Stimulated activated naive CD8-positive, alpha-beta T cell treated with anti-CD3 and anti-CD28 coated beads, Interleukin-15, amount 100 ng/mL, for 72 hours (primary cell): ENCODE measurements at places on chromosomes 7 and 10.

DNA sequence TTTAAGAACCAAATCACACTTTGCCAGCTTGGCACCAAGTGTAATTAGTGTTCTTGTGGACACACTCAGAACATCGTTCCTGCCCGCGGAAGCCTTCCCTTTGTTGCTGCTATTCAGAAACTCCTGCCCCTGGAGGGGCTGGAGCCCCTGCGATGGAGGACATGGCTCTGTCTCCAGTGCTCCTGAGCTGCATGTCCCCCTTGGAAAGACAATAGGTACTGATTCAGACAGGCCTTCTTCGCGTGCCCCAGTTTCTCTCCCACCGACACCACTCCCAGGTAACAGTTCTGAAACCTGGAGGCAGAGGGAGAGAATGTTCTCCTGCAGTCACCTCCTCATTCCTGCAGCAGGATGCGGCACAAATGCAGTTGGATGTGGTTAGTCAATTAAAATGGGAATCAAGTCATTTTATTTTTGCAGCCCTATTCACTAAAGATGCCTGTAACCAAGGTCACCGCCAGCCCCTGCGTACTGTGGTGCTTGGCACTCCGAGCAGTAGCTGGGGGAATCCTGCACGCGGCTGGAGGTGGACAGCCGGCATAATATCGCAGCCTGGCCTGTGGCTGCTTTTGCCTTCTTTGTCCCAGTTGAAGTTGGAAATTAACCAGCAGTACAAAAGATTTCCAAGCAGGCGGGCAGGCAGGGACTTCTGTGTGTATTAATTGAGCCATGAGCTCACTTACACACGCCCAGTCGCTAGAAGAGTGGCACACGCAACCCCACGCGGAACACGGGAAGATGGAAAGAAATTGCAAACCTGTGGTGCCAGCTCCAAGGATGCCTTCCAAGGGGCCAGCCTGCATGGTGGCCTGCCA lies 205.7 kb downstream of the EBF3 start:
- DNase-seq, result no peak

GRCh38 chr10:13820119-13820963 lies 233.6 kb downstream of the PRPF18 start:
- DNase-seq, result no peak

DNA sequence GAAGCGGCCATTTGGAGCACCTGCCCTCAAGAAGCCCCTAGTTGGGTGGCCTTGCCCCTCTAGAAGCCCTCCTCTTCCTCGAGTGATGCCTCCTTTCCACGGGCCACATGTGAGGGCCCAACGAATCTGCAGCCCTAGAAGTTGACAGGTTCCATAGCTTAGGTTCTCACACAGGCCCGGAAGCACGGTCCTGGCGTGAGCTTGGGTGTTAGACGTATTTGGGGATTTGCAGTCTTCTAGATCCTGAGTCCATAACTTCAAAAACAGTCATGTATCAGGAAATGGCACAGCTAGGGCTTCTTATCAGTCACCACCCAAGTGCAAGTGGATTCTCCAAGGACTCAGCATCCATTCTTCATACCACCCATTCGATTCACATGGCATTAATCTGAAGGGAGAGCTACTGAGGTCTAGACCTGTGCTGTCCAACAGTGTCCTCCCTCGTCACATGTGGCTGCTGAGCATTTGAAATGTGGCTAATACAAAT lies 477 bp upstream of the FBXW4 start:
- no peak for DNase-seq

DNA sequence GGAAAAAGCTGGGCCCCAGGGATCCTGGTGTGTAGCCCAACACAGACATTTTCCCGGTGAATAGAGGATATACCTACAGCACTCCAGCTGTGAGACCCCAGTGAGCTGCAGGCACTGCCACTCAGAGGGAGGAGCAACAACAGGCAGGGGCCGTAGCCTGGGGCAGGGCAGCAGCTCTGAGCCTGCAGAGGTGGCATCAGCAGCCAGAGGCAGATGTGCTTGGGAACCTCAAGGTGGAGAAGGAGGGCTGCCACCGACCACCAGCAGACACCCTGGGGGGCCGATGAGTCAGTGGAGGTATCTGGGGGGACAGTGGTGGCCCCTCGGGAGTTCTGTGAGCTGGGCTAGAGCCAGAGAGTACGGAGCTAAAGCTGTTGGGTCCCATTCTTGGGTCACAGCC lies 110.2 kb upstream of the GDF10 start:
- DNase-seq, result no peak

DNA sequence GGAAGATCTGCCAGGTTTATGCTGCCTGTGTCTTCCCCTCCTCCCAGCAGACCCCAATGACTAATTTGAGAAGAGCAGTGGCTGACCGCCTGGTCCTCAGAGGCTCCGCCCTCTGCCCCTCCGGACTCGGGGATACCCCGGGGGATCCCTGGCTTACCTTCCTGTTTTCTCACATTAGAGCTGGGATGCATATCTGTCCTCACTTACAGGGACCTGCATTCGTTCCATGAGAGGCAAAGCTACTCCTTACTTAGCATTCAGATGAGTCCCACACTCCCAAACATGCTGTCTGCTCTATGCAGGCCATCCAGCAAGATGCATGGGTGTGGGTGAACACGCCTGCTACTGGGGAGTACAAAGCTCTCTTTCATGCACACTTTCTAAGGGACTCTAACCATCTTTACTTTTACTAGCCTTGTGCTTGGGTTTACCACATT lies 24.0 kb downstream of the VOPP1 start:
- DNase-seq, result no peak

- no peak for DNase-seq
These were observed at the start of gene ADIRF for GRCh38 chr10:86968271-86968993. Gene ADIRF (plus strand): TSS chr10:86968482. CDS start chr10:86968545, 63 bp downstream.

DNA sequence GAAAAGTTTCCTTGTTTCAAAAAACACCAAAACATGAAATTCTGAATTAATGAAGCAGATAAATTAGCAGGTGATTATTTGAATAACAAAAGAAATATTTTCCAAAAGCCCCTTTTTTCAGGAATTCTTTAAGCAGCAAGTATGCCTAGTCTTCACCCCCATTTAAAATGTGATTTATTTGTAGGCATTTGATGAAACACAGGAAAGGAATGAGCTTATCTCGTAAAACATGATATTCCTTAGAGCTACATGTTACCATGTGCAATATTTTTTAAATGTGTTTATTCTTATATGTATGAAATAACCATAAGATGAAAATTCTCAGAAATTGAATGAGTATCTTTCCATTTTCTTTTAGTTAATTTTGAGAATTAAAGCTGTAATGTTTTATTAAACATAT lies 106.1 kb downstream of the CHN2 start:
- DNase-seq, result no peak

DNA sequence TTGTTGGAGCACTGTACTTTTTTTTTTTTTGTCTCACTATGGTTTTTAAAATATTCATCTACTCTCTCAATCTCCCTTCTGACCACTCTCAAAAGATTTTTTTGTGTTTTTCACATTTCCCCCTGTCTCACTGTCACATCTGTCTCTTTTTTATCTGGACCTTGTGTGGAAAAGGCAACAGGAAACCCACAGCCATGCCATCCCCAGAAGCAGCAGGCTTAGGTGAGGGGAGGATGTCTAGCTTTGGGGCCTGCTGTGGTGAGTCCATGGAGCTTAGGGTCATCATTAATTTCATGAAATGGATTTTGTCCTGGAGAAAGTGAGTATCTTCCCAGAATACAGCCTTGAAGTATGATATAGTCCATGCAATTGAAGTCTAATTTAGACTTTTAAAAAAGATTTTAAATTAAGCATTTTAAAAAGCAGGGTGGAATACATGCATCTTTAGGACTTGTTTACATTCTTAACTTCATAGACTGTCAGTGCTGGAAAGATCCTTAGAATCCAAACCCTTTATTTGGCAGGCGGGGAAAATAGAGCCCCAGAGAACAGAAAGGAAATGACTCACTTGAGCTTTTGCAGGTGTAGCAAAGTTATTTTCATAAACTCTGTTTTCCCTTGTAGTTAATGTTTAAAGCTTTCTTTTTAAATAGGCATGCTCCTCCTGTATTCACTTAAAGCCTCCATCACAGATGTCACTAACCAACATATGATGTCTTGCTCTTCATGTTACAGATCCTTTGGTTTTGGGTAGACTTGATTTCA lies 25.1 kb downstream of the MINDY4 start:
- DNase-seq, result no peak

GRCh38 chr10:79230328-79230830 lies 116.9 kb upstream of the PPIF start:
- no peak for DNase-seq

DNA sequence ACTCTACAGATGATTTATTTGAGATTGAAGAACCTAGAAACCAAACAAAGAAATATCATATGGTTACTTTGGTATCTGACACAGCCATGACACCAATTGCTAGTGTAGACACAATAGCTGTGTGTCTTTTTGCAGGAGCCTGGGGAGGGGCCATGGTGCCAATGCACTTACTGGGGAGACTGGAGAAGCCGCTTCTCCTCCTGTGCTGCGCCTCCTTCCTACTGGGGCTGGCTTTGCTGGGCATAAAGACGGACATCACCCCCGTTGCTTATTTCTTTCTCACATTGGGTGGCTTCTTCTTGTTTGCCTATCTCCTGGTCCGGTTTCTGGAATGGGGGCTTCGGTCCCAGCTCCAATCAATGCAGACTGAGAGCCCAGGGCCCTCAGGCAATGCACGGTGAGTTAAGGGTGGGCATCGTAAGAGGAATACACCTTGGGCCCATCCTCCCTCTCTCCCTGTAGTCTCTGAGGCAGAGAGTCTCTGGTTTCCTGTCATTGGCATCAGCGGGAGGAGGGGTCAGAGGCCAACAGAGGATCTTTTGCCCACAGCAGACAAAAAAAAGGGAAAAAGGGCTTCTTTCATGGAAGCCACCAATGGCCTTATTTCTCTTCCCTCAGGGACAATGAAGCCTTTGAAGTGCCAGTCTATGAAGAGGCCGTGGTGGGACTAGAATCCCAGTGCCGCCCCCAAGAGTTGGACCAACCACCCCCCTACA lies 1.2 kb downstream of the TMEM139 start:
- no peak for DNase-seq

- DNase-seq, result no peak
These were observed 278.0 kb upstream of the KLF14 start for GRCh38 chr7:131011976-131012375.

- no peak for DNase-seq
These were observed 87.8 kb downstream of the TBXAS1 start for GRCh38 chr7:139916717-139917395.

DNA sequence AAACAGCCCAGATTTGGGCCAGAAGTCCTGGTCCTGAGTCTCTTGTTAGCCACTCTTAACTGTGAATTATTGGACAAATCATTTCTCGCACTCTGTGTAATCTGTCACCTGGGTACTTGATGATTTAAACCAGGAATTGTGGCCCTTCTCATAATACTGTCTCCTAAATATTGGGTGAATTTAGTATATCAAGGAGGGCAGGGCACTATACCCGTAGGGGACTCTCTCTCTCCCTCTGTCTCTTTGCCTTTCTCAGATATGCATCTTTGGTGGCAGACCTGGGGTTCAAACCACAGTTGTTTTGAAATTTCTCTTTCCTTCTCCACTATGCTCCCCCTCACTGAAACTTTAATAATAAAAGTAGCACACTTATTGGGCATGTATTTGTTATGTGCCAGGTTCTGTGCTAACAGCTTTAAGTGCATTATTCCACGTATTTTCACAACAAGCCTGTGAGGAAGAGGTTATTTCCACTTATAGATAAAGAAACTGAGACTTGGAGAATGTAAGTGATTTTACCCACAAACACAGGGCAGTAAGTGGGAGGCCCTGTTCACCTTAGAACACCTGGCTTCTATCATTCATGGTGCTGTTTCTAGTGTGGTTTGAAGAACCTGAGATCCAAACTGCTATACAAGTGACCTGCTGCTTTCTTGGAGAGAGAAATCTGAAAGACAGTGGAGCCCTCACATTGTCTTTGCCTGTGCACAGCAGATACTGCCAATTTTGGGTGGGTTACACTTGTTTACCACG lies 11.8 kb downstream of the FAS start:
- DNase-seq, result no peak

DNA sequence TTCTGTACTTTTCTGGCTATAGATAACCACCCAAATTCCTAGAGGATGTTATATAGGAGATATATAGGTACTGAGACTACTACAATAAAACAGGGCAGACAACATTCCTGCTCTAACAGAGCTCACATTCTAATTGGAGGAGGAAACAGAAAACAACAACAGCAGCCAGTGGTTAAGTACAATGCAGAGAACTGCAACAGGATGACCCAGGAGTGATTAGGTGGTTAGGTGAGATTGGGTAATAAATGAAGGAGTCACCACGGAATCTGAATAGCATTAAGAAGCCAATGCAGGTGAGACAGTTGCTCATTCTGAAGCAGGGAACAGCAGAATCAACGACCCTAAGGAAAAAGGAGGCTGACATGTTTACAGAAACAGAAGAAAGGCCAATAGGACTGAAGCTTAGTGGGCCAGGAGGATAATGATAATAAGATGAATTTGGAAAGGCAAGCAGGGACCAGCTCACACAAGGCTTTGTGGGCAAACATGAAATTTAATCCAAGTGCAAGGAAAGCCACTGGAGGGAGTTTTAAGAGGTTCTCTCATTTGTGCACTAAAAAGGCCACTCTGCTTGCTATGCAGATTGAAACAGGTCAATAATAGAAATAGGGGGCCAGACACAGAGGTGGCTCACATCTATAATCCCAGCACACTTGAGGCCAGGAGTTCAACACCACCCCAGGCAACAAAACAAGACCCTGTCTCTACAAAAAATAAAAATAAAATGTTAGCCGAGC lies 16.9 kb upstream of the REEP3 start:
- DNase-seq, result no peak

- no peak for DNase-seq
These were observed 17.2 kb downstream of the NUDCD3 start for GRCh38 chr7:44473295-44473694.

DNA sequence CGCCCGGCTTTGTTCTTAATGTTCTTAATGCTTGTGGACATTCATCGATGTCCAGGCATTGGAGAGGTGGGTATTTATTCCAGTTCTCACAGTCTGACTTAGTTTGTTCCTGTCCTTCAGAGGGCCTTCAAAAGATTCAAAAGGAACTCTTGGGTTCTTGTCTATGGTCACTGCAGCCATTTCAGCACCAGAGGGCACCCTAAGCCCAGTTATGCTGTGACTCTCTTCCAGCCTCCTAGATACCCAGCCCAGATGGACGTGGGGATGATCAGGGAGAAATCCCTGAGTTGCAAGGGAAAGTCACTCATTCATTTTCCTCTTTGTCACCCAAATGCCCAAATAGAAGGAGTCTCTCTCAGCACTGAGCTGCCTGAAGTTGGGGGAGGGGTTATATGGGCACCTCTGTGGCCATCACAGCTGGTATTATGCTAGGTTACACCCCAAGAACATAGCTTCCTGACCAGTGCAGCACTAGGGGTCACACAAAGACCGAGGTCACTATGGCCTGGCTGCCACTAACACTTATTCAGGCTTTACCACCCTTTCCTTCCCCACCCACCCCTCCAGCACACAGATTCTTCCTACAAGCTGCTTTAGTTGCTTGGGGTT lies 26.5 kb upstream of the CCDC126 start:
- peak; percentile 55 for DNase-seq

GRCh38 chr10:7861509-7862120 lies 43.3 kb downstream of the TAF3 start:
- no peak for DNase-seq

- DNase-seq, result no peak
These were observed 20.6 kb downstream of the BTBD16 start for GRCh38 chr10:122291739-122292138.
